Progenitor cell of endocrine pancreas (in vitro differentiated cells): ENCODE measurements at places on chromosomes 16 and 17. TPM values are rescaled to one million over a fixed set of nuclear protein-coding genes. Genes with fewer than 3 reads are reported as not detected.
A peak's percentile ranks its signal among the peaks of the same experiment; 100 is the strongest.

DNA sequence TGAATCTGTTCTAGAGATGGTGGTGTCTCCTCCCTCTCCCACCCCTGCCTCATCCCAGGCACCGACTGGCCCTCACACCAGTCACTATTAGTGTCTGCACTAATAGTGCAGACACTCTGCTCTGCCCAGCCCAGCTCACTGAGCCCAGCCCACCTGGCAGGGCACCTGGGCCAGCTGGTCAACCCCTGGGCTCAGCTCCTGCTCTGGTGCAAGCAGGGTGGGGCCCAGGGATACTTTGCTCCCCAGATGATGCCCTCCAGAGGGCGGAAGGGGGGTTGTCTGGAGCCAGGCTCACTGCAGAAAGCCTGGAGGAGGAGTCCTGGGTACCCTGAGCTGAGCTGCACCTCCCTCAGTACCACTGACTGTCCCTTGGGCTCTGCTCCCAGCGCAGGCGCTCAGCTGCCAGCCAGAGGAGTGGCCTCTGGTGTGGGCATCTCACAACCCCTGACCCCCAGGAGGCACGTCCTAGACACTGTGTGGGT is 14.5 kb downstream of the RAB11FIP4 start:
- DNase-seq, result no peak

GRCh38 chr17:38660097-38661025 is 14.4 kb downstream of the EPOP start:
- no peak for DNase-seq

DNA sequence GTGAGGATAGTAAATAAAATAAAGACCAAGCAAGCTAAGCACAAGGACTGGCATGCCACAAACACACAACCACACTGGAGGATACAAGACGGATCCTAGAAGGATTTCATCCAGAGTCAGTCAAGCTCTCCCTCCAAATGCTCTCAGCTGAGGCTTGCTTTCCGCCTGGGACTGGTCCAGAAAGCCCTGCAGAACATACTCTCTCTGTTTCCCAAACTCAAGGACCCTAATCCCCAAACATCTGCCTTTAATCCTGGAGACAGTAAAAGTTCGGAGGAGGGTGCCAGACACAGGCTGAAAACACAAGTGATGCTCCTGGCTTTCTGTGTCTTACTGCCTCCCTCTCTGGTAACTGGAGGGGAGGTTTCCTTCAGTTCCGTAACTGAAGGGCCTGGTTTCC is 5.3 kb upstream of the HSD11B2 start:
- no peak for DNase-seq

DNA sequence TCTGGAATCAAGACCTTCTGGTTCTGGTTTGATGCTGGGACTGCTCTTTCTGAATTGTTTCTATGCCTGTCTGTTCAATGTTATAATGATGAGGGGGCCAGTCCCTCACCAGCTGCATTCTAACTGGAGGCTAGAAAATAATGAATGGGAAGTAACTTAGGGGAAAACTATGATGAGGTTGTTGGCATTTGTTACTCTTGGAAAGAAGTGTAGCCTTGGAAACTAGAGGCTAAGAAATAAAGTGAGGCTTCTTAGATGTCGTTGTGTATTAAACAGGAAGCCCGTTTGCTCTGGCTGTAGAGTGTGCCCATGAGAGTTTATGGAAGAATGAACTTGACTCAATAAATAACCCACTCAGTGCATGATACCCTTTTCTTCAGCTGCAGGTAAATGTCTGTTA is 140.8 kb downstream of the PRKCA start:
- no peak for DNase-seq

Gene CD300LF
- not detected in 2 replicates for total RNA-seq

DNA sequence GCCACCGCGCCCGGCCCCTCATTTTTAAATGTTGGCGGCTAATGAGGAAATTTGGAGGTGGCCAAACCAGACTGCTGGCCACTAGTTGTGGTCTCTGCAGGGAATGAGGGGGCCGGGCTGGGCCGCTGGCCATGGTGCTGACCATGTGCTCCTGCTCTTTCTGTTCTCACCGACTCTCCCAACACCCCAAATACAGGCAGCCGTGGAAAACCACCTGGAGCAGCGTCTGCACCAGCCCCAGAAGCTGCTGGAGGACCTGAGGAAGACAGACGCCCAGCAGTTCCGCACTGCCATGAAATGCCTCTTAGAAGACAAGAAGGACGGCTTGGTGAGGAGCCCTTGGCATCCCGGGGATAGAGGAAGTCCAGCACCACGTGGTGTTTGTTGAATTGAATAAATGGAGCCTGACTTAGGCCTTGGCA is 21.3 kb downstream of the OTOA start:
- DNase-seq, result peak; percentile 42

GRCh38 chr16:77585379-77586251 is 136.7 kb upstream of the NUDT7 start:
- DNase-seq, result no peak

Gene OTOA
- 0.07 and 0.13 TPM in 2 replicates for total RNA-seq

DNA sequence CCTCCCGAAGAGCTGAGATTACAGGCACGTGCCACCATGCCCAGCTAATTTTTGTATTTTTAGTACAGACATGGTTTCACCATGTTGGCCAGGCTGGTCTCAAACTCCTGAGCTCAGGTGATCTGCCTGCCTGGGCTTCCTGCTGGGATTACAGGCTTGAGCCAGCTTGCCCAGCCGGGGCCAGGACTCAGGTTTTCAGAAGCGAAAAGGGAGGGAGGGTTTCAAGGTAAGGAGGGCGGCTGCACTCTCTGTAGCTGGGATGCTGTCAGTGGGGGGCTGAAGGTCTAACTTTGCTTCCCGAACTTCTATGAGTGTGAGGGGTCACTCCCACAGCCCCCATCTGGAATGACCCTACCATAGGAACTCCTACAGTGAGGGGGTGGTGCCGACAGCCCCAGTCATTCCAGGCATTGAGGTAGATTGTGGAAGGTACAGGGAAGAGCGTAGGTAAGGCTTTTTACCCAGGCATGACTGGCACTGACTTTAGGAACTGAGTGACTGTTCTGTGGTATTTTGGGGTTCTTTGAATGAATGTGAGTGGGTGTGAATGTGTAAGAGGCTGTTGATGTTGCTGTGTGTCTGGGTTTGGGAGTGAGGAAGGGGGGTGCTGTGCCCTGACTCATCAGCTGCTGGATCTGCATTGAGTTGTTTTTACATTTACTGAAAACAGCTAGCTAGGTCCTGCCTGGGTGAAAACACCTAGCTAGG is 3.8 kb upstream of the C1QL1 start:
- DNase-seq, result no peak

GRCh38 chr16:54780266-54780665 is 150.4 kb upstream of the IRX5 start:
- DNase-seq, result no peak

- no peak for DNase-seq
Observed at GRCh38 chr16:57062329-57062728, 30.1 kb upstream of the CPNE2 start.

Gene CD19
- total RNA-seq, result not detected in 2 replicates

DNA sequence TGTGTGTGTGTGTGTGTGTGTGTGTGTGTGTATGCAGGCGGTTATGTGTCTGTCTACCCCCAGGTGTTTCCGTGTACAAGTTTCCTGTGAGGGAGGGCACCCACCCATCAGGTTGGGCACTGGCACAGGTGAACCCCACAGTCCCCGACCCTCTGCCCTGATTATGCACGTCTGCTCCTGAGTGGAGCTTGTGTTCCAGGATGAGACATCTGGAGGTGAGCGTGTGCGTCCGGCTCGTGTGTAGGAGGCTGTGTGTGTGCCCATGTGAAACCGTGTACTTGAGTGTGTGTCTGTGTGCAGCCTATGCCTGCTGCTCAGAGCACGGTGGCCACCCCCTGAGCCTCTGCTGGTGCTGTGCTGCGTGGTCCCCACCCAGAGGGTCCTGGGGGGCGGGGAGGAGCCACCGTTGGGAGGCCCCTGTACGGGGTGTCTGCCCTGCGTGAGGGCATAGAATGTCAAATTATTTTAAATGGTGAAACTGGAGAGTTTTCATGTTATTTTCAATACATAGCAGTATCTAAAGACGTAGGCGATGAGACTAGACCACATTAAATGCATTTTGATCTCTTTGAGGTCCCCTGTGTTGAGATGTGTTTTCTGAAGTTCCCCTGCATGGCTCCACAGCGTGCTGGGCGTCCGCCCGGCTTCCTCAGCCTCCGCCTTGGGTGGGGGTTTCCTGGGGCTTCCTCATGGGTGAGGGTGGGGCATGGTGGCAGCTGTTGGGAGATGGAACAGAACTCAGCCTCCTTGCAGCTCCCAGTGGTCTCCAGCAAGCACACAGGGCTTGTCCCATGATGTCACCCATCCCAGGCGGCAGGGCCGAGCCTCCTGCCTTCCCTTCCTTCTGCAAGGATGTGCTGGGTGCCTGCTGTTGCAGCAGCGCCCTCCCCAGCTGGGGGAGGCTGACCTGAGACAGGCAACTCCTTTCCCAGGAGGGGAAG is 43.4 kb downstream of the KCNJ12 start:
- no peak for DNase-seq

- no peak for DNase-seq
Observed at GRCh38 chr17:16924696-16925440, 47.0 kb downstream of the TNFRSF13B start.

DNA sequence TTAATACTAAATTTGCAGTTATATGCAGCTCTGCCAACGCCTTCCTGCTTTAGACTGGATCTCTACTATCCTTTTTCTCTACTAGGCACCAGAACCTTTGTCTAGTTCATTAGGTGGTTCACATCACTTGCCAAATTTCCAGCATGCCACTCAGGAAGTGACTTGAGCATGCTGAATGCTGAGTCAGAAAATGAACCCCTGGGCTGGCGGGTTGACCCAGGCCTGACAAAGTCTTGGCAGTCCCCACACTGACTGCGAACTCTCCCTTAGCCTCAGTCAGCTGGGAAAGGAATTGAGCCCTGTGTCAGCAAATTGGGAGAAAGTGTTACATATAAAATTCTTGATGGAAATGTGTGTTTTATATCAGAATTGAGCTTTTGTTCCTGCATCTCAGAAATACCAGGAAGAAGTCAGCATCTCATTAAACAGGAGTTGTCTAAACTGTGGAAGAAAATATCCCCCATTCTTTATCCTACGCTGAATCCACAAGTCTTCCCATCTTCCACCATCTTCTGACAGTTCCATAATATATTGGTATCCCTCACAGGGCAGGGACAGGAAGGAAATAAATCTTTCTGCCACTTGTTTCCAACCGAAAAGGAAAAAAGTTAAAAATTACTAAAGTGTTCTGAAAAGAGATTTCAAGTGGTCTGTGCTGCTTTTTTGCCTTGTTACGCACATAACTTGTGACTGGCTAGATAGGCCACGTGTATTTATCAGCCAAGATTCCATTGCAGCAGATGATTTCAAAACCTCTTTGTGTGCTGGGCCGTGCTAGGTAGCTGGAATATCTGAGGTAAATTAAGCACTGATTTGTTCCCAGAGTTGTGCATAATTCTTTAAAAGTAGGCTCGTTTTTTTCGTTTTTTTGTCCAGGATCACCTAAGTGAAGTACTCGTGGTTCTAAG is 16.7 kb upstream of the SLC12A3 start:
- no peak for DNase-seq
